ENCODE measurements at places on chromosomes 16 and 17.
A peak's percentile ranks its signal among the peaks of the same experiment; 100 is the strongest.

- no peak for DNase-seq
These were observed 48.3 kb downstream of the CUEDC1 start for GRCh38 chr17:57906910-57907309.

- DNase-seq, result no peak
These were observed 34.1 kb upstream of the CHMP6 start for GRCh38 chr17:80957461-80957941.

- no peak for DNase-seq
These were observed 28.7 kb downstream of the MMP15 start for GRCh38 chr16:58054289-58054688.

GRCh38 chr17:63431939-63432804 is 13.9 kb downstream of the CYB561 start:
- no peak for DNase-seq

GRCh38 chr17:6526362-6527152 is 29.8 kb downstream of the PITPNM3 start:
- DNase-seq, result no peak

DNA sequence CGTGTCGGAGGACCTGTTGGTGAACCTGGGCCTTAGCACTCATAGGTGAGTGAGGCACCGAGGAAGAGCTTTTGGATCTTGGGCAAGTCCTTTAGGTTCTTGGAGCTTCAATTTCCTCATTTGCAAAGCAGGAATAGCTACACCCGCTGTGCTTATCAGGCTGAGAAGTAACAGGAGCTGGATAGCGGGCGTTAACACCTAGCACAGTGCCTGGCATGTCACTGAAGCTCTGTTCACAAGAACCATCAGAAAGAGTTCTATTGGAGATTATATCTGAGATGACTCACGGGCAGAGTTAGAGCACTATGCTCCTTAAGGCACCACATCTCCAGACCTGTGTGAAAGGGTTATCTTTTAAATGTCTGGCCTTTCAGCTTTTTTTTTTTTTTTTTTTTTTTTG is 12.8 kb downstream of the MEOX1 start:
- no peak for DNase-seq

- peak; percentile 50 for DNase-seq
These were observed 2.3 kb upstream of the PHF12 start for GRCh38 chr17:28953444-28954118.

DNA sequence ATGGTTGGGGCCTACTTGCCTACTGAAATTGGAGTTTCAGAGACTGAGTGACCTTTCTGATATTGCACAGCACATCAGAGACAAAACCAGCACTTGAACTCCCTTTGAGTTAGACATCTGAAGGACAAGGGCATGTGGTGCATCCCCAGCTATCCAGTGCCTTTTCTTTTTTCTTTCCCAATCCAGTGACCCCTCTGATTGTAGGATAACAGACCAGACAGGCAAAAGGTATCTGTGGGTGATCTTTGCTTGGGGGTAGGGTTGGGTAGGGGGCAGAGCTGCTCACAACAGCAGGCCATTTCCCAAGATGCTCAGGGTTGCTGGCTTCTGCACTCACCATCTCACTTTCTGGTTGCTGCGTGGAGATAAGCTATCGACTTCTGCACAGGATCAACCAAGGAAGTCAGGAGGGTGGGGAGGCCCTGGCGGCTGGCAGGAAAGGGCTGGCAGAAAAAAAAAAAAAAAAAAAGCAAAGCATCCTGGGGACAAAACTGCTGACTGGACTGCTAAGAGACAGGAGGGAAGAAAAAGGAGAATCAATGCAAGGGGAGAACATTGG is 42.2 kb downstream of the HOXB1 start:
- peak; percentile 59 for DNase-seq

- DNase-seq, result no peak
These were observed 226.8 kb downstream of the CHD9NB start for GRCh38 chr16:52825892-52826291.

DNA sequence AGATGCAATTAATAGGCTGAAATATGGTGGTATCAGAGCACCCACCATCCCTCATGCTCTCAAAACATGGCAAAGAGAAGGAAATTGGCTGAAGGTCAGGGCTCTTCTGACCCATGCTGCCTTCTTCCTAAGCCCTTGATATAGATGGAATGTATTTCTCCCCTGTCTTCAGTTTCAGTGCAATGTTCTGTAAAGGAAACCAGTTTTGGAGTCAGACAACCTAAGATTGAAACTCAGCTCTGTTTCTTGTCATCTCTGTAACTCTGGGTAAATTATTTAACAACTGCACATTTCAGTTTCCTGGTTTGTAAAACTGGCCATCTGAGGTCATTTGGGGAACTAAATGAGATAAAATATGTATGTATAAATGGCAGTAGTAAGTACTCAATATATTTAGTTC is 243.9 kb downstream of the CA10 start:
- DNase-seq, result no peak

DNA sequence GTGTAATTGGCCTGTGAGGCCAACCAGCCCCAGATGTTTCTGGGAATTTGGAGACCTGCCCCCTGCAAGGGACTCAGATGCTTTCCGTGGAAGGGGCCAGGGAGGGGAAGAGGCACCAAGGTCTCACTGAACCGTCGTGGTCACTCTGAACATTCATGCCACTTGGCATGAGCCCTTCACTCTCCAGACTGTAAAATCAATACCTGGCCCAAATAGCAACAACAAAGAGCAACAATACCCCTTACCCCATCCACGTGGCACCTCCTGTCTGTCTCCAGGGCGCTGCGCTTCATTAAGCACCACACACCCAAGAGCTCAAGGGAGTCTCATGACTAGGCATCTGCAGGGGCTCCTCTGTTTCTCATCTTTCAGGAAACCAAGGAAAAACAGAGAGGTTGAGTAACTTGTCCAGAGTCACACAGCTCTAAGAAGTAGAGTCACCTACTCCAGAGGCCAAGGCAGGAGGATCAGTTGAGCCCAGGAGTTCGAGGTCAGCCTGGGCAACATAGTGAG is 52.8 kb downstream of the SOCS1 start:
- DNase-seq, result no peak

DNA sequence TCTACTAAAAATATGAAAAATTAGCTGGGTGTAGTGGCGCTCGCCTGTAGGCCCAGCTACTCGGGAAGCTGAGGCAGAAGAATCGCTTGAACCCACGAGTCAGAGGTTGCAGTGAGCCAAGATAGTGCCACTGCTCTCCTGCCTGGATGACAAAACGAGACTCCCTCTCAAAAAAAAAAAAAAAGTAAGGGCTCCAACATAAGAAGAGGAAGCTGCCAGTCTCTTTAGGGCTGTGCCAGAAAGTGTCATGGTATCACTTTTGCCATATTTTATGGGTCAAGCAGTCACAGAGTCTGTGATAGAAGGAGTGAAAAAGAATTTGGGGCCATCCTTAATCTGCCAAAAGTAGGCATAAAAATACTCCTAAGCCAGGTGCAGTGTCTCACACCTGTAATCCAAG is 1.4 kb upstream of the PIPOX start:
- no peak for DNase-seq

GRCh38 chr17:4444782-4445473 is 11.2 kb downstream of the SPNS3 start:
- no peak for DNase-seq

DNA sequence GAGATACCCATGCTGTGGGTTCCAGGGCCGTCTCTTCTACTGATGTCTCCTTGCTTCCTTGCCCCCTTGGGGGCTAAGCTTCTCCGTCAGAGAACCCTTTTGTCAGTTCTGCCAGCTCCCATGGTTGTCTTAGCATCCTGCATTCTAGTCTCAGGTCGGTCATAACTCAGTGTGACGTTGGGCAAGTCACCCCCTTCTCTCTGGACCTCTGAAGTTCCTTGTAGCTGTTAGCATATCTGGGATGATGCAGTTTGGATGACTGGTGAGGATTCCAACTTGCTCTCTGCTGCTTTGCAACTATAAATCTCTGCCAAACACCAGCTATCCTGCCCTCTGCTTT is 8.9 kb upstream of the MYL4 start:
- DNase-seq, result no peak

GRCh38 chr16:18945233-18945632 is 19.0 kb upstream of the SMG1 start:
- no peak for DNase-seq

DNA sequence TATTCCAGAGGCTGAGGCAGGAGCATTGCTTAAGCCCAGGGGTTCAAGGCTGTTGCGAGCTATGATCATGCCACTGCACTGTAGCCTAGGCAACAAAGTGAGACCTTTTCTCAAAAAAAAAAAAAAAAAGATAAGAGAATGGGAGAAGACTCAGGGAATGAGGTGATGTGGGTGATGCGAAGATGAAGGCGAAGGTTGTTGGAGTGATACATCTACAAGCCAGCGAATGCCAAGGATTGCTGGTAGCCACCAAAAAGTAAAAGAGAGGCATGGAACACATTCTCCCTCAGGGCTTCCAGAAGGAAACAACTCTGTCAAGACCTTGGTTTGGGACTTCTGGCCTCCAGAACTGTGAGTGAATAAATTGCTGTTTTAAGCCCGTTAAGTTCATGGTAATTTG is 26.0 kb upstream of the CNEP1R1 start:
- no peak for DNase-seq

GRCh38 chr17:74871356-74872076 is 1.3 kb downstream of the FDXR start:
- no peak for DNase-seq

DNA sequence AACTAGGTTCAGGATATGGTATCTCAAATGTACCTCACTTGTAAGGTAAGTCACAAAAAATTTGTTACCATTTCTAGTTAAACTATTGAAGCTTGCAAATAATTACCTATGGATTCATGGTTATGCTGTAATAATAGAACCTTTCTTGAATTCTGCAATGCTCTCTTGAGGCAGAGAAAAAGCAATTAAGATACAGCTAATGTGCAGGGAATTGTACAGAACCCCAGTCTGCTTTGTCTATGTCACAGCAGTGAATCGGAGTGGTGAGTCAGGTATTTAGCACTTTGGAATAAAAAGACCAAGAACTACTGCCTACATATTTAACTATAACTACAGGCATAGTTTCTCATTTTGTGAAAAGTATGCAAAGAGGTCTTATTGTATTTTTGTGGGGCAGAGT is 228.7 kb upstream of the GOT2 start:
- no peak for DNase-seq

- no peak for DNase-seq
These were observed 632 bp upstream of the RTN4RL1 start for GRCh38 chr17:2025622-2026309.

DNA sequence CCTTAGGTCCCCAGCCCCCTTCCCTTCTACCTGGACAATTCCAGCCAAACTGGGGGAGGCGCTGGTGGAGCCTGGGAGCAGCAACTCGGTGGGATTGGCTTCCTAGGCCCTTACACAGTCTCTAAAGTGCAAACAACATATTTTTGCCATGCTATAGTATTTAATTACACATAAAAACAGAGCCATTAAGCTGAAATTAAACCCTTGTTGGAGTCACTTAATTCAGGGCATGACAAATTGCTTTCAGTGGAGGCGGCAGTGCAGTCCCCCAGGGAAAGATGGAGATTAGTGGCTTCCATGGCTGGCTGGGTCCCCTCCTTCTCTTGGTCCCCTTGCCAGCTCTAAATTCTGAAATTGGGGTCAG is 17.3 kb downstream of the IGFBP4 start:
- DNase-seq, result no peak

GRCh38 chr16:75617121-75617520 is 6.0 kb downstream of the ADAT1 start:
- no peak for DNase-seq

DNA sequence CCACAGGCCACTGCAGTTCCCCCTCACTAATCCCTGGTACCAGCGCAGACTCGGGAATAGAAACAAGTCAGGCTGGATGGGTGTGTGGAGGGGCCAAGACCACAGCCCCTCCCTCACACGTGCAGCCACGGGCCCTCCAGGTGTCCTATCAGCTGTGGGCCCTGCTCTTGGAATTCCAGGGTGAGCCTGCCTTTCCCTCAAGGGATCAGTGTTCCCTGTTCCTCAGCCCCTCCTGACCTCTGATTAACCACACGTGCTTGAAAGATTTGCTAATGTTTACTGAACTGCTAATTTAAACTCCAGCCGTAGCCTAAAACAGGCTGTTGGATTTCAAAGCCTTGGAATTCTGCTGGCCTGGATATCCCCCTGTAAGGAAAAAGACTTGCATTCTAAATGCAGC is 146.4 kb downstream of the SOCS1 start:
- DNase-seq, result no peak

- no peak for DNase-seq
These were observed 148.5 kb upstream of the PLCG2 start for GRCh38 chr16:81630635-81631031.

DNA sequence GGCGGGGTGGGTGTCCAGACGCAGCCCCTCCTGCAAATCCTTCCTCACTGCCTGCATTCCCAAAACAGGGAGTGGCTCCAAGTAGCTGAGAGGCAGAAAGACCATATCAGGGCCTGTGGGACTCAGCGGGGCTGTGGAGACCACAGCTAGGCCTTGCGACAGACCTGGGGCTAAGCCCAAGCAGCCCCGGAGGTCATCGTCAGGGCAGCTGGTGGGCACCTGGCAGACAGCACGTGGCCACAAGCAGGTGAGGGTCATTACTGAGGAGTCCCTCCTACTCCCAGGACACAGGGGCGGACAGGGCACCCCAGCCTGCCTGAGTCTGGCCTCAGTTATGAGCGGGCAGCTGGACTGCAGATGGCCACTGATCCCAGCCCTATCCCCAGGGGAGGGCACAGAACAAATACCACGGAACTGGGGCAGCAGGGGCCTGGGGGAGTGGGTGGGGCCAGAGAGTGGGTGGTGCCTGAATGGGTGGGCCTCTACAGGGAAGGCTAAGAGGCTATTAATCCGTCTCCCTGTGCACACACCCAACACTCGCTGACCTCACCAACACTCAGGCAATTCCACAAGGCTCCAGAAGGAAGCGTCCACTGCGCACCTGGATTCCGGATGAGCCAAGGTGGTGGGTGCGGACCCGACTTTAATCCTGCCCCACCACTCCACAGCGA is 8.5 kb downstream of the HS3ST6 start:
- no peak for DNase-seq

- DNase-seq, result no peak
These were observed 3.5 kb upstream of the MTHFSD start for GRCh38 chr16:86558355-86559193.

DNA sequence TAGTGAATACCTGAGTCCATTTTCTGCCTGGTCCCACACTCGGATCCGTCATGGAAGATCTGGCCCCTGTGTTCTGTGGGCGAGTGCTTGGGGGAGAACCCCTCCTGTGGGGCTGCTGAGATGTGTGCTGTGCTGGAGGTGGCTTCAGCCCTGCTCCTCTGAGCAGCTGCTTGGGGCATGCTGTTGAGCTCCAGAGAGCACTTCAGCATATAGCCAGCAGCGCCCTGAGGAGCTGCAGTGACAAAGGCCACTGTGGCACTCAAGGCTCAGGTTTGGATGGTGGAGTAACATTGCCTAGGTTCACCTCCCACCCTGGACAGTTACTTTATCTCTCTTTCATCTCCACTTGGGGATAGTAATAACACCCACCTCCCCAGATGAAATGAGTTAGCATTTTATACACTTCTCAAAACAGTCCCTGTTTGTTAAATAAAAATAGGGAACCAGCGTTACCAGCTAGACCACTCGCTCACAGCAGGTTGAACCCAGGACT is 75.3 kb downstream of the KSR1 start:
- no peak for DNase-seq
